Karpas-422 (cell line): ENCODE measurements at places on chromosomes 1 and 21.

DNA sequence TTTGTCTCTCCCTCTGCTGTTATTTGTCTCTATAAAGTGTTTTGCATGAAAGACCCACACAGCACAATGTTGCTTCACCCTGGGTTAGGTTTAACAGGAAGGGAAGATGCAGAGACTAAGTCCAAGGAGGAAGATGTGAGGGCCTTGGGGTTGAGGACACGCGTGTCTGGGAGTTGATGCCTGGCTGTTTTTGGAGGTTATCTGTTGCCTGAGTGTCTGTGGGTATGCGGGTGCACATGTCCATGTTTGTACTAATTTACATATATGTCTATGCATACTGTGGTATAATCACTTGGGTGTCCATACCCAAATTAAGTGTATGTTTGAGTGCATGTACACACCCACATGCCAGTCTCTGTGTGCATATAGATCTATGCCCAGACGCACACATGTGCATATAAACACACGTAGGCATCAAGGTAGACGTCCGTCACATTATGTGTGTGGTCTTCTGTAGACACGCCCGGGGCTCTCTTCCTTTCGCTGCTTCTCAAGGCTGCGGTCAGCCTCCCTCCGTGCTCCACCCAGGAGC lies 962 bp upstream of the MAN1C1 start:
- no peak for DNase-seq

- no peak for DNase-seq
These were observed 305 bp upstream of the RPS6KC1 start for GRCh38 chr1:213050745-213051126.

DNA sequence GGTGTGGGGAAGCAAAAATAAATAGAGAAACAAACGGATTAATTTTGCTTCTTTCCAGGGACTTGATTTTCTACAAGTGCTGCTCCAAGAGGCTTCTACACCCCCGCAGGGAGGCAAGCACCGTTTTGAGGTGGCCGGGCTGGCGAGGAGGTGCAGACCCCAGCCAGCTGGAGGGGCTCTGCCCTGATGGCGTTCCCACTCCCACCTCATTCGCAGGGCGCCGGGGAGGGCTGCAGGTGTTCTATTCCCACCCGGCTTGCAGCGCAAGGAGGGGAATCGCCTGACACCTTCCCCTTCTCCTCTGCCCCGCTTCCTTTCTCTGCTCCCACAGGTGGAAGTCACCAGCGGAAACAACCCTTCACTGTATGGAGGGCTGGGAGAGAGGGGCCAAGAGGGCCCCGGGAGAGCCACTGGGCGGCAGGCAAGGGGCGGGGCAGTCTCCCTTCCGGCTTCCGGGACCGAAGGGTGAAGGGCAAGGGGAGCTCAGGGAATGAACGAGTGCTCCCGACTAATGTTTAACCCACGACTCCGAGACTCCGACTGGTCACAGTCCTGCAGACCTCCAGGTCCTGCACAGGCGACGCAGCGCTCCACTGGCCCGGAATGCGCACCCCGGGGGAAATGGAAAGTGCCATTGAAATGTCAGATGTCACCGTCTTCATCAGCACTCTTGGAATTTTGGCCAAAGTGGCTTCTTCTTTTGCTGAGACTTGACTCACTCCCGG lies 29.1 kb downstream of the TEX35 start:
- peak; percentile 83 for DNase-seq

- DNase-seq = no peak
These were observed 107.0 kb upstream of the TSPAN2 start for GRCh38 chr1:115196296-115196695.

- DNase-seq = no peak
These were observed 45.6 kb upstream of the PGD start for GRCh38 chr1:10353282-10353681.

- no peak for DNase-seq
These were observed 68.9 kb downstream of the LRRN2 start for GRCh38 chr1:204616641-204617040.

- DNase-seq = no peak
These were observed 130.2 kb downstream of the CAPN8 start for GRCh38 chr1:223535319-223535718.

GRCh38 chr1:28439320-28439719 lies 66.5 kb upstream of the RCC1 start:
- no peak for DNase-seq

GRCh38 chr1:150152182-150152536 lies 2.4 kb downstream of the PLEKHO1 start:
- no peak for DNase-seq

DNA sequence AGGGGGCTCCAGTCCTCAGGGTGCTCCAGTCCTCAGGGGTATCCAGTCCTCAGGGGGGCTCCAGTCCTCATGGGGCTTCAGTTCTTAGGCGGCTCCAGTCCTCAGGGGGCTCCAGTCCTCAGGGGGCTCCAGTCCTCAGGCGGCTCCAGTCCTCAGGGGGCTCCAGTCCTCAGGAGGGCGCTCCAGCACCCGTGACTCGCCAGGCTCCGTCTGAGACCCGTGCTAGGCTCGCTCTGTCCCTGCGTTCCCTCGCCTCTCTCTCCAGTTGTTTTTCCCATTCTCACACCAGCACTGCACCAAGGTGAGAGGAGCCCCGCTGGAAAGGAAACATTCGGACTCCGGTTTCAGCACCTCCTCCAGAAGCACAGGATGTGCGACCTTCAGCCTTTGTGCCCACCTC lies 9.4 kb upstream of the OR2M2 start:
- no peak for DNase-seq

DNA sequence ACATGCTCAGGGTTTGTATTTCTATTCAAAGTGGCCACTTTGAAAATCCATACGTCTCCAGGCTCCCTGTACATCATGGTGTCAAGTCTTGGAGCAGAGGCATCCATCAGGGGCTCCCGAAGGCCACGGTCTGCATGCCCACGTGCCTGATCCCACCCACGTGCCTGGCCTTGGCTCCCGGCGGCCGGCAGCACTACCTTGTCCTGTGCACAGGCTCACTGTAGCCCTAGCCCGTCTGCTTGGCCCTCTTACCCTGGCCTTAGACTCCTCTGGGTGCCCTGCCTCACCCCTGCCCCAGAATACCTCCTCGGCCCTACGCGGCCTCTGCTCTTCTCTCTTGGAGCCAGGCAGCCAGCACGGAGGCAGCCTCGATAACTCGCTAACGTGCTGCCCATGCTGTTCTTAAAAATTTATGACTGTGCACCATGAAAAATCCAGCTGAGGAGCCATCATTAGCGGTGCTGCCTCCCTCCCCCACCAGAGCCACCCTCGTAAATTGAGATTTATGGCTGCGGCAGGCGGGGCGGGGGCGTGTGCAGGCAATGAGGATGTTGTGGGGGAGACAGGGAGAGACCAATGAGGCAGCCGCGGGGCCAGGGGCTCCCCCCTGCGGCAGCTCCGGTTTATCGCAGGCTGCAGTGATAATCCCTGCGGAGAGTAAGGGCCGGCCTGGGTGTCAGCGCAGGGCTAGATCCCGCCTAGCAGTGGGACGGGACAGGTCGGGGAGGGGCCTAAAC lies 24.6 kb downstream of the DMAP1 start:
- peak; percentile 78 for DNase-seq

- DNase-seq = no peak
These were observed 398.8 kb downstream of the TGFB2 start for GRCh38 chr1:218743861-218744505.

DNA sequence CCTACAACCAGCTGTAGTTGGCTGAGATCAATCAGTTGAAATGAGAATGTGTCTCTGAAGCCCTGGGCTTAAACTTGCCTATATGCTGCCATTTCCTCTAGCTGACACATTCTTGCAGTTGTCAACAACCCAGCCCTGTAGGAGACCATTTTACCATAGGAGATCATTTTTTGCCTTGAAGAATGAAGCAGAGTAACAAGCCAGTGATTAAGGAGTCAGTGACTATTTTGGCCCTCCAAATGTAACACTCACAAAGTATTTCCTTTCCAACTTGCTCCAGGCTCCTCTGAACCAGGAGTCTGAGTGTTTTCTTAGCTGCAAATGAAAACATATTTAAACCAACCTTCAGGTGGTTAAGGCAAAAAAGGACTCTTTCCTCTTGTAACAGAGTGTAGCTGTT lies 183.5 kb downstream of the ZZZ3 start:
- DNase-seq = no peak

GRCh38 chr21:23950344-23950743 lies 1656.9 kb downstream of the MRPL39 start:
- no peak for DNase-seq

DNA sequence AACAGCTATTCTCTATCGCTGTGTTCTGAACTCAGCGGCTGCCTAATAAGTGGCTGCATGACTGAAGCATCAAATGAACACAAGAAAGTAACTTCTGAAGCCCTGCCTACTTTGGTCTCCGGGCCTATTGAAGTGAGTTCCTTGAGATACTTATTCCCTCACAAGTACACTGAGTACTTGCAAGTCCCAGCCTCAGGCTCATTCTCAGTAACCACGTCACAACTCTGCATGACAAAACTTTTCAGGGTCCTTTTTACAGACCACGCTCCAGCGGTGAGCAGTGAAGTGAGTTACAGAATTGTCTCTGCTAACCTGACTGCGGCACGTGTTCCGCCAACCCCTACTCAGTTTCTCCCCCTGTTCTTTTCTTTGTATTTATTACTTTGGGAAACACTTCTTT lies 1342.7 kb upstream of the ADGRL4 start:
- DNase-seq = no peak

- no peak for DNase-seq
These were observed 98.8 kb upstream of the DUSP10 start for GRCh38 chr1:221840511-221841243.

DNA sequence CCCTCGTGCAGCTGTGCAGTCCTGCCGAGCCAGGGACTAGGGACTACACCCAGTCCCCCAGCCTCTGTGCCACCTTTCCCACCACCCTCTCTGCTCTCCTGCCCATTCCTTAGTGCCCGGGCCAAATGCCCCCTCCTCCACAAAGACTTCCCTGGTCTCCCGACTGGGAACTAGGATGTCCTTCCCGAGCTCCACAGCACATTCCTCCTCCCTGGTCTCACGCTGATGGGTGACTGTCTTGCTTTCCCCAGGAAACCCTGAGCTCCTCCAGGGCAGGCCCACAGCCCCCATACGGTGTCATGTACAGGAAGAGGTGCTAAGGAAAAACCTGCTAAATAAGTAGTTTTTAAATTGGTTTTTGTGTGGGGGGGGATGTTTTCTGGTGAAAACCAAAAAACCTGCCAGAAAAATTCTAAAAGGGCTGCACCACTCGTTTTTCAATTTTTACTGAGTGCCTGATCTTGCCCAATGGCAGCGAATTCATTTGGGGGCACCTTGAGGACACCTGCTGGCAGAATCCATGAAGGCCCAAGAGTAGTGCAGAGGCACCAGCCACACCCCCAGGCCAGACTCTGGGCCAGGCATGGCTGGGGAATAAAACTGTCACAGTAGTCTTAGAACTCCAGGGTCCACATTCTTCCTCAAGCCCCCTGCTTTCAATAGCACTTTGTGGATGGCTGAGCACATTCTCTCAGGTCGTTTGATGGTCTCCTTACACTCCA lies 50.4 kb downstream of the GLIS1 start:
- DNase-seq = peak; percentile 70

- DNase-seq = no peak
These were observed 21.1 kb downstream of the PROX1 start for GRCh38 chr1:214008791-214009422.

GRCh38 chr21:34670962-34671348 lies 2.2 kb downstream of the CLIC6 start:
- no peak for DNase-seq

GRCh38 chr1:37420456-37420855 lies 53.9 kb upstream of the ZC3H12A start:
- no peak for DNase-seq

DNA sequence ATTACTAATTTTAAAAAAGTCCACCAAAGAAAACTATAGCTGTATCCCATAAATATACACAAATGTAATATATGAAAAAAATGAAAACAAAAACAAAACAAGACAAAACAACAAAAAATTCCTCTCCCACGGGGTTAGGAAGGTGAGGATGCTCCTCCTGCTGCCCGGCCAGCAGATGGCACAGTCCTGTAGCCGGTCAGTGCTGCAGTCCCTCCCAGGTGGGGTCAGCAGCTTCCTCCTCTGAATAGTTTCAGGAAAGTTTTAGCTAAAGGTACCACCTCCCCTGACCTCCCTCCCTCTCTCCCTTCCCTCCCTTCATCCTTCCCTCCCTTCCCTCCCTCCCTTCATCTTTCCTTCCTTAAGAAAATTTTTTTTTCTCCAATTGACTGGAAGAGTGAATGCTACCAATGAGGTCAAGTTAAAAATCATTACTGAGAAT lies 67.8 kb upstream of the BCL10 start:
- no peak for DNase-seq

- DNase-seq = peak; percentile 44
These were observed 792 bp downstream of the GOLPH3L start for GRCh38 chr1:150696162-150696561.
